ENCODE measurements at places on chromosomes 16 and 17.

DNA sequence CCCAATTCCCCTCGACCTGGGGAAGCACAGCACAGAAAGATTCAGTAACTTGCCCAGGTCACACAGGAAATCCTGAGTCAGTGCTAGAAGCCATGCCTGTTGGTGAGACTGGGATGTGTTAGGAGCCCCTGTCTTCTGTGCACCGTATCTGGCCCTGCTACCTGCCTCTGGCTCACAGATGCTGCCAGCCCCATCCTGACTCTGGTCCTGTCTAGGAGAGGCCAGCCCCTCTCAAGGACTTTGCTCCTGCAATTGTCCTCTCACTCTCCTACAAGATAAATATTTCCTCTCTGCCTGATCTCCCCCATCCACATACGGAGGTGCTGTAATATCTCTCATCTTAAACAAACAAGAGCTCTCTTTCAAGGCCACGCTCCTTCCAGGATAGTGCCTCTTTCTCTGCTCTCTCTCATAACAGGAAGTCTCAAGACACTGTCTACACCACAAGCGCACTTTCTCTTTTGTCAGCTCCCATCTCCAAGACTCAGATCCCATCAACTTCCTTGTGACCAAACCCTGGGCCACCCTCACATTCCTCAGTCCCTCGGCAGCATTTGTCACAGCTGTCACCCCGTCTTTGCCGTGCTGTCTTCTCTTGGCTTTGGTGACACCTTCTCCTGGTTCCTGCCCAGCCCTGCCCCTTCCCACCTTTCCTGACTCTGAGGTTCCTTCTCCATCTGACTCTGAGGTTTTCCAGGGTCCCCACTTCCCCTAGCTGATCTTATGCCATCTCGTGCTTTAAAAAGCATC is 1.9 kb downstream of the SLC13A2 start:
- no peak for DNase-seq

DNA sequence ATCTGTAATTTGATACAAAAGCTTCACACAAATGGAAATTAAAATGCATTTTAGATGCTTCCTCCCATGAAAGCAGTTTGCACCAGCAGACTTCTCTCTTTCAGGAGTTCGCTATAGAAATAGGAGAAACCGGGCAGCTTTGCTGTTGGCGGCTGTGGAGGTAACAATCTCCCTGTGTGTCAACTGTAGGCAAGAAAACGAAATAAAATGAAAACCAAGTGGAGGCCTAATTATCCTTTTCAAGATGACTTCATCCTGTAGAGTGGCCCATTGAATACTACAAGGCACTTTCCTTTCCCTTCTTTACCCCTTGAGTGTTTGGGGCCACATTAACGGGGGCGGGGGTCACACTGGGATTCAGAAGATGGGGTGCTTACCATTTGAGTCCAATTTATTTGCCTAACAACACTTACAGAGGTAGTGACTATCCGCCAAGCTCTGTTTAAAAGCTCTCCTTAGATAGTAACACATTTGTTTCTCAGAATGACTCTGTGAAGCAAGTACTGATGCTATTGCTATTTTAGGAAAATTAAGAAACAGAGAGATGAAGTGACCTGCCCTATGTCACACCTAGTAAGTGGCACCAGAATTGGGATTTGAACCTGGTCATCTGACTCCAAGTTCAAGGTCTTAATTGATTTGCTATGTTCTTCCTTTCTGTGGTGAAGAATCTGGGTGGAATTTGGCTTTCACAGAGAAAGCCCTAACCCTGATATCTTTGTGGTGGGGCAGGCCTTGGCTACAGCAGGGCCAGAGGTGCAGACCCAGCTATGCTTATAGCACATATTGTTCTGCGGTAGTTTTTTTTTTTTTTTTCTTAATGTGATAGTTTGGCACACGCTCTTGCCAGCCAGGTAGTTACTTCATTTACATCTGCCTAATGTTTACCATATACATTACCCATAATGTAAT is 125.5 kb upstream of the MPHOSPH6 start:
- DNase-seq = no peak

- DNase-seq = peak; percentile 45
These were observed 1.1 kb upstream of the TRPV3 start for GRCh38 chr17:3558603-3559269.

DNA sequence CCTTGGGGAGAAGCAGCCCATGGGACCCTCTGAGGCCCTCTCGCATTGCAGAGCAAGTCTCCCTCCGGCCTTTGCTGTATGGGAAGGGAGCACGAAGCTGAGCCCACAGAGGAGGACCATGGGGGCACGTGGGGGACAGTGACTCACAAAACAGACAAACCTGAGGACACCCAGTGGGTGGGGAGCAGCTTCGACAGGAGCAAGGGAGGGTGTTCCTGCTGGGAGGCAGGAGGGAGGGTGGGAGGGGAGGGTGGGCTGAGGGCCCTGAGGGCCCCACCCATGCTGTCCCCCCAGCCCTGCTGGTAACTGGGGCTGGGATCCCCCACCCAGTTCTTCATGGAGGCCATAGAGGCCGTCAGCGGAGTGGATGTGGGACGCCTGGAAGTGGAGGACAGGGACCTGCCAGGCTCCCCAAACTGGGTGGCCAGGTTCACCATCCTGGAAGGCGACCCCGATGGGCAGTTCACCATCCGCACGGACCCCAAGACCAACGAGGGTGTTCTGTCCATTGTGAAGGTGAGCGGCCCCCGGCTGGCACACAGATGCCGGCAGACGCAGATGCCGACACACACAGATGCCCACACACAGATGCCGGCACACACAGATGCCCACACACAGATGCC is 12.5 kb downstream of the SLC22A31 start:
- DNase-seq = no peak

GRCh38 chr16:81445143-81445961 is 744 bp downstream of the CMIP start:
- DNase-seq = no peak

DNA sequence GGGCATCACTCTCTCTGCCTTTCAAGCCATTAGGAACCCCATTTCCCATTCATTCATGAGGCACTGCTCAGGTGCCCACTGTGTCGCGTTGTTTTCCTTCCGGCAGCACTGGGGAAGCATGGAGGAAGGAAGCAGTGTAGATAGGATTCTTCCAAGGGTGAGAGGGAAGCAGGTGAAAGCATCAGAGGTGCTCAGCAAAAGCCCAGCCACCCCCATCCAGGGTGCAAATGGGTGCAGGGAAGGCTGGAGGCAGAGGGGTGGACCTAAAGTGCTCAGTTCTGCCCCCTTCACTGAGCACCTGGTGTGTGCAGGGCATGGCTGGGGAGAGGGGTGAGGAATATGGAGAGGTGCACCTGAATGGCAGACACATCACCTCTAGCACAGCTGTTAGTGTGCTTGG is 3.4 kb upstream of the NXPH3 start:
- DNase-seq = no peak

- DNase-seq = peak; percentile 29
These were observed 22.1 kb downstream of the TRIM25 start for GRCh38 chr17:56891751-56892150.

DNA sequence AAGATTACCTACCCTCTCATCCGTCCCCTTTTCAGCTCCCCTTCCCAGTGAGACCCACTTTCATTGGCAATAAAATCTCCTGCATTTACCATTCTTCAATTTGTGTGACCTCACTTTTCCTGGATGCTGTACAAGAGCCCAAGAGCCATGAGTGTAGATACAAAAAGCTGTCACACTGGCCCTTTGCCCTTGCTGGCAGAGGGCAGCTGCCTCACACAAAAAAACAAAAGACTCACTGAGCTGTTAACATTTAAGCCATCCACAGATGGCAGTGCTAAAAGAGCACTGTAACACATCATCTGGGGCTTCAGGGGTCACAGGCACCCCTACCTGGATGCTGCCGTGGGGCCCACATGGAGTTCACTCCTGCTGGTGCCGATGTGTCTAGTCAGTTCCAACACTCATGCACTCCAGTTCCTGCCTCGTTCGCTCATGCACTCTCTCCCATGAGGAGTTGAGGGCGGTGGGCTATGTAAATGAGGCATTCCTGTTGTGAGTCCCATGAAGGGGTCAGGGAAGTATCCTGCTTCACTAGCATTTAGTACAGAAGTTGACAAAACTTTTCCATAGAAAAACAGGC is 123.1 kb downstream of the CA10 start:
- no peak for DNase-seq

DNA sequence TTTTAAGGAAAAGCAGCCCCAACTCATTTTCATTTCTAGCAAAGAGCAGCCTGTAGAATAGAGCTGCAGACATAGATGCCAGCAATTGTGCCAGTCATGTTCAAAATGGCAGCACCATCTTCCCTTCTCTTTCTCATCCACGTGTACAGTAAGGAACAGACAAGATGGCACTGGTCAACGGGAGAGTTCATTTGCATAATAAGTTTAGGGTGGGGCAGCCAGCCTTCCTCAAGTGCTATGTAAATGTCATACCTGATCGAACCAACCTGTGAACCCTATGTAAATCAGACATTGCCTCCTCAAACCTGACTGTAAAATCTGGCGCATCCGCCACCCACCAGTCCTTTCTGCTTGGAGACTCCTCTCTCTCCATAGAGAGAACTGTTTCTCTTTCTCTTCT is 150.0 kb upstream of the CDH13 start:
- DNase-seq = no peak

DNA sequence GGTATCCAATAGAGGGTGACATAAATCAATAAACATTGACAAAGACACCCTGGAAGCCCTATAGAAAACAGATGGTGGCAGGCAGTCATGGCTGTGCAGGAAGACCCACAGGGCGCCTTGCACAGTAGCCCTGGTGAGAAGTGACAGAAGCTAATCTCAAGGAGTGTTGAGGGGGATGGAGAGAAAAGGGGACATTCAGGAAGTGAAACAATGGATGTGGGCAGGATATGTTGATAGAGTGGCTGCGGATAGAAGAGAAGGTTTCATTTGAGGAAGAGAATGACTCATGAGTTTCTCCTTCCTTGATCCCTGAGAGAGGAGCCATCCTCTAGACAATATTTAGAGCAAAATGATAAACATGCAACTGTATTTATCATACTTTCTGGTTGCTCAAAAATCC is 468.8 kb upstream of the HSBP1 start:
- no peak for DNase-seq

DNA sequence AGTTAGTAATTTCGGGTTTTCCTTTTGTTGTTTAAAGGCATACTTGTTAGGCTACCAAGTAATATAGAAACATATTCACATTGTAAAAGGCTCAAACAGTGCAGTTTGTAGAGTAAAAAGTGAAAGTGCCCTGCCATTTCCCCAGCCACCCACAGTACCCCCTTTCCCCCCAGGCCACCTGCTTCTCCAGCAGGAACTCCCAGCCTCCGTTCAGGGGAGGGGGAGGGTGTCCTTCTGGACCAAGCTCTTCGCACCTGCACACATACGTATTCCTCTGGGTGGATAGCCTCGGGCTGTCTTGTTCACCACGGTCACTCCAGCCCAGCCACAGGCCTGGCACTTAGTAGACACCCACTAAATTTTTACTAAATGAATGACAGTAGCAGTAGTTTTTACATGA is 144.5 kb downstream of the CLEC16A start:
- DNase-seq = no peak

- DNase-seq = no peak
These were observed 23.1 kb downstream of the STAT3 start for GRCh38 chr17:42365136-42365535.

DNA sequence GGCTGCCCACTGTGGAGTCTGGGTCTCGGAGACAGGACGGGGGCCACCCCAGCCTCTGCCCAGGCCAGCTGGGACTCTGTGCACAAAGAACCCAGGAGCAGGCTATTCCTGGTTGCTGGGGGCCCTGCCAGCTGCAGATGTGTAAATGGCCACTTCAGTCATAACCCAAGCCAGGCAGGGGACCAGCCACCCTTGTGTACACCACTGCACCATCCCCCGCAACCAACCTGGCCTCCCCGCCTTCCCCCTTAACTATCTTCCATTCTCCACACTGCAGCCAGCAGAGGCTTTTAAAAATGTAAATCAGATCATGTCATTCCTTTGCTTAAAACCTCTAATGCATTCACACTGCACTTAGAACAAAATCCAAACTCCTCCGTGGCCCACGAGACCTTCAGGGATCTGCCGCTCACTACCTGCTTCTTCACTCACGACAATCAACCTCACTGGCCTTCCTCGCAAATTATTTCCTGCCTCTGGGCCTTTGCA is 28.3 kb downstream of the RTN4RL1 start:
- no peak for DNase-seq

All from stimulated activated CD4-positive, alpha-beta T cell treated with anti-CD3 and anti-CD28 coated beads, Interleukin-15, amount 100 ng/mL, for 48 hours (primary cell).